ENCODE measurements at places on chromosomes 3 and 15.

GRCh38 chr3:150035301-150035779 is 64.6 kb upstream of the PFN2 start:
- no peak for DNase-seq

DNA sequence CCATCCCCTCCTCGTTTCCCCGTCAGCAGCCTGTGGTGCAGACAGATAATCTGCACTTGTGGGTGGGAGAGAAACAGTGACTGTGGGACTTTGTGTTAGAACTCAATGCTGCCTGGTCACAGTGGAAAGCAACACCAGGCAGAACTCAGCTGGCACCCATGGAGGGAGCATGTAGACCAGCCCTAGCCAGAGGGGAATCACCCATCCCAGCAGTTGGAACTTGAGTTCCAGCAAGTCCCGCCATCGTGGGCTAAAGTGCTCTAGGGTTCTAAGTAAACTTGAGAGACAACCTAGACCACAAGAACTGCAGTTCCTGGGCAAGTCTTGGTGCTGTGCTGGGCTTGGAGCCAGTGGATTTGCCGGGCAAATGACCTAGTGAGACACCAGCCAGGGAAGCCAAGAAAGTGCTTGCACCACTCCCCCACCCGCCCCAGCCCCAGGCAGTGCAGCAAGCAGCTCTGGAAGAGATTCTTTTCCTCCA is 24.4 kb downstream of the ISG20 start:
- peak; percentile 31 for DNase-seq

GRCh38 chr3:16349986-16350596 is 85.1 kb downstream of the OXNAD1 start:
- peak; percentile 57 for DNase-seq

DNA sequence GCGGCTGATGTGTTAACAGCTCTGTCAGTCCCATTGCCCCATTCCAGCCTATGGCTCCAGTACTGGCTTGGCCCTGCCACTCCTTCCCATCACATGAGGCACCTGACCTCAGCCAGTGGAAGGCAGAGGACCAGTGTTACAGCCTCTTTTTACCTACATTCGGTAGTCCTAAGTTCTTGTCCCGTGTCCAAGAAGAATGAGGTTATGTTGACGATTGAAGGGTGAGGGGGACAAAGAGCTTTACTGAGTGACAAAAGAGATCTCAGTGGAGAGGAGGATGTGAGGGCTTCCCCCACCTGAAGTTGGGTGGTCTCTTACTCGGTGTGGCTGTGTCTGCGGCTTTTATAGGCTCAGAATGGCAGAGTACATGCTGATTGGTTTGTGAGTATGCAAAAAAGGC is 7.3 kb upstream of the MPI start:
- DNase-seq: no peak

DNA sequence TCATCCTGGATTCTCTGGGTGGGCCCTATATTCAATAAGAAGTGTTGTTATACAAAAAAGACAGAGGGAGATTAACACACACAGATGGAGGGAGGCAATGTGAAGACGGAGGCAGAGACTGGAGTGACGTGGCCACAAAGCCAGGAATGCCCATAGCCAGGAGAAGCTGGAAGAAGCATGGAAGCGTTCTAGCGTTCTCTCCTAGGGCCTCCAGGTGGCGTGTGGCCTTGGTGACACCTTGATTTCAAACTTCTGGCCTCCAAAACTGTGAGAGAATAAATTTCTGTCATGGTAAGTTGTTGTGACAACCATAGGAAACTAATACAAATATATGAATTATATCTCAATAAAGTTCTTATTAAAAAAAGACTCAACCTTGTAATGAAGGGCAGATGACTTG is 21.3 kb downstream of the THBS1 start:
- DNase-seq: no peak

DNA sequence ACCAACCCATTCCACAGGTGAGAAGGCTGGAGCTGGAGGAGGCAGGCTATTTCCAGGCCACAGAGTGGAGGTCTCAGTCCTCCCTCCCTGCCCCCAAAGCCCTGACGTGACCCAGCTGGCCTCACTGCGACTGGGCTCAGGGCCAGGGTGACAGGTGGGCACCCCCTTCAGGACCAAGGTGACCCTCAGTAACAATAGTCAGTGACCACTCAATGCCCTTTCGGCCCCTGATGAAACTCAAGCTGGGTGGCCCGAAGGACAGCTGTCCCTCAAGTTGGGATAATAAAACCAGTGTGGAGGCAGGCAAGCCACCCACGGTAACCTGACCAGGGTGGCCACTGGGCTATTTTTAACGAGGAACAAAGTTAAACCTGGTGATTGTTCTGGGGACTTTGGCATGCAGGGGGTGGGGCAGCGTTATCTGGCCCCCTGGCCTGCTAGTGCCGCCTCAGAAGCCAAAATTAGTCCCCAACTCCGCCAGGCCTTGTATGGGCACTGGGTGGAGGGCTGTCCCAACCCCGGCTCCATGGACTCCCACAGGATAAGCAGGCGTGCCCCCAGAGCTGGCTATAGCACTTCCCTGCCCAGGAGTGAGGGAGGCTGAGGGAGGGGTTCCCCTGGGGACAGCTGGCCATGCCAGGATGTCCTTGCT is 1.1 kb downstream of the TNNC1 start:
- DNase-seq: no peak

GRCh38 chr3:10026084-10026890 is at the start of gene FANCD2:
Gene FANCD2 (plus strand): TSS chr3:10026437. CDS start chr3:10028658, 2,221 bp downstream.
- DNase-seq: peak; percentile 90

GRCh38 chr3:184788751-184789150 is 23.2 kb upstream of the VPS8 start:
- DNase-seq: peak; percentile 48

GRCh38 chr3:117131259-117131658 is 421.7 kb downstream of the TUSC7 start:
- DNase-seq: no peak

DNA sequence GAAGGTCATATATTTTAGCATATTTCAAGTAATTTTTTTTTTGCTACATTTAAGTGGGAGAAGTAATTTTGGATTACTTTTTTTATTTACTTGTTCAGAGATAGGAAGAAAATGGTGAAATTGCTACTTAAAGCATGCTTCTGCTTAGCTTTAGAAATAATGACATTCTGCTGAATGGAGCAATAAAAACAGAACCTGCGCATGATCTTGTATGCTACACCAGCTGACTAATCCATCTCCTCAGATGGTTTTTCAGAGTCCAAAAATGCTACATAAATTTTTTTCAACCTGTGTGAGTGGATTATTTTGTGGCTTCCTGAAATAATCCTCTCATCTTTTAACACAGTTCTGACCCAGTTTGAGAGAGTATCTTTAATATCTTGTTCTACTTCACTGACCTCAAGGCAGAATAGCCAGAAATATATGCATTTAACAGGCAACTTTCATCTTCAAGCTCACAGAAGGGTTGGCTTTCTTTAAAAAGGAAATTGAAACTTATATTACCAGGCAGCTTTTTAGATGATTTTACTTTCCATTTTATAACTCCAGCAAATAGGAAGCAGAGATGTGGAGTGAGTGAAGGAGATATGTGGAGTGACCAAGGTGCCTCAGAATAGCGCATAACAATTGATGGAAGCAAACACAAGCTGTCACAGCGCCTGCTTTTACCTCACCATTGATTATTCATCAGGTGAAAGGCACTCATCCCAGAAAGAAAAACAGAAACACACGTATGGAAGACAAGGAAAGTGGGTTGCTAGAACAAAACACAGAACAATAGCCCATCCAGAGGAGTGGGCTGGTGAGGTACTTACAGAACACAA is 136.6 kb downstream of the TGFBR2 start:
- no peak for DNase-seq

DNA sequence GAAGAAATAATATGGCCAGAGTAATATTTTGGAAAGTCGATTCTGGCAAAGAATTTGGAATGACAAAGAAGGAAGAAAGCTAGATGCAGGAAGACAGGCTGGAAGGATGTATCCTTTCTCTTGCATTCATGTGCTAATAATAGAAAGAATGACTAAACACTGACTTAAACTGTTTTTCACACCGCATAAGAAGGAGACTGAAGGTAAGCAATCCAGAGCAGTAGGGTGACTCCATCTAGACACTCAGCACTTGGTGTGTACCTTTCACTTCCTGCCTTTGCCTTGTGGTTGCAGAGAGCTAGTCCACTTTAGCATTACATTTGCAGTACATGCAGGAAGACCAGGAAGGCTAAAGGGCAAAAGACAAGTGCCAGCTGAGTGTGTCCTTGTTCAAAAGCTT is 234.6 kb downstream of the RBMS3 start:
- DNase-seq: peak; percentile 28

GRCh38 chr3:93931597-93932229 is 42.0 kb downstream of the PROS1 start:
- DNase-seq: no peak

- DNase-seq: no peak
These were observed 17.5 kb downstream of the PLA2G4F start for GRCh38 chr15:42138968-42139386.

DNA sequence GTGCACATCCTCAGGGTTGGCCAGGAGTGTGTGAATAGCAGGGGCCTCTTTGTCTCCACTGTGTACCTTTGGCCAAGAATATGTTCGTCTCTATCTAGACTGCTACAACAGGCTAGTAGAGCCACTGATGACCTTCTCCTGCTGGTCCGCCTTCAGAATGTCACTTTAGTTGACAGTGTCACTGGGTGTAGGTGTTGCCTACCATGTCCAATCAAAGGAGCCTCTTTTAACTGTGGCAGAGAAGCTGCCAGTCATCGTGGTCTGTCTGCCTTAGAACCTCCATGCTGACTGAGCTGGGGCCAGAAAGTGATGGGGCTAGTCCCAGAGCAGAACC is 40.1 kb downstream of the OXSR1 start:
- DNase-seq: no peak

GRCh38 chr15:65987100-65987499 is 117.8 kb downstream of the RAB11A start:
- DNase-seq: no peak

- DNase-seq: peak; percentile 85
These were observed 25.3 kb downstream of the LPP start for GRCh38 chr3:188179006-188179966.

DNA sequence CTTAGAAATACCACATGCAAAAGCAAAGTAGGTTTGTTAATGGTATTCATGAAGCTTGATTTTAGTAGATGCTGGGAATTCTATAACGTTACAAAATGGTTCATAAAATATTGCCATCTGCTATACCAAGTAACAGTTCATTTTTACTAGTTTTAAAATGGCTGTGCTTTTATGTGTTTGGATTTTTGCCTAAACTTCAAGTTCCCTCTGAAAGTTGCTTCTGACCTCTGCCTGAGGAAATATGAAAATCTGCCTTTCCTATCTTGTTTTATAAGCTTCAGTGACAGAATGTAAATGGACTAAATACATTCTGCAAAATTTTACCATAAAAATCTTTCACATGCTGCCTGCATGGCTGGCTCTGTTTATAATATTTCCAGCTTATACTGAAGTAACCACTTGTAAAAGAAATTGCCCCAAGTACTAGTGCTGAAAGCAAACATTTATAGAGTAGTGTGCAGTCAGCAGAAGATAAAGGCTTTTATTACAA is 560.7 kb upstream of the ROBO2 start:
- DNase-seq: no peak

DNA sequence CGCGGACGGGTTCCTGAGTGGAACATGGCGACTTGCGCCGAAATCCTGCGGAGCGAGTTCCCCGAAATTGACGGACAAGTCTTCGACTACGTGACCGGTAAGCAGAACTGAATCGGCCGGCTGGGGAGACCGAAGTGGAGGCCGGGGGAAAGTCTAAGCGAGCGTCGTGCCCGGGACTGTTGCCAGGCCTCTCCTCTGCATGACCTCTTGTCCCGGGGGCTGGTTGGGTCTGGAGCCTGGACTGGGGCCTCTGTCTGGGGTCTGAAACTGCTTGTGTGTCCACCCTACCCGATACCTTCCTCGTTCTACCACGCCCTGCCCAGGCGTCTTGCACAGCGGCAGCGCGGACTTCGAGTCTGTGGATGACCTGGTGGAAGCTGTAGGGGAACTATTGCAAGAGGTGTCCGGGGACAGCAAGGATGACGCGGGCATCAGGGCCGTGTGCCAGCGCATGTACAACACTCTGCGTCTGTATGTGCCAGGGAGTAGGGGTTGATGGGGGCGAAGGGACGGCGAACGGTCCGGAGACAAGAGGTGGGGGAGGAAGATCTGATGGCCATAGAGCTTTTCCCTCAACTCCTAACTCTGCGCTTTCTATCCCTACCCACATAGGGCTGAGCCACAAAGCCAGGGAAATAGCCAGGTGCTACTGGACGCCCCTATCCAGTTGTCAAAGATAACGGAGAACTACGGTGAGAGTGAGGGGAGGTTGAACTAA is at the start of gene ABCF3:
Gene ABCF3 (plus strand): TSS at position 16 of the 718 bp plus-strand sequence. CDS start 9 bp downstream, at position 25.
- peak; percentile 39 for DNase-seq

- DNase-seq: no peak
These were observed 15.6 kb downstream of the CYP19A1 start for GRCh38 chr15:51322621-51323296.

GRCh38 chr3:69309814-69310213 is 76.1 kb downstream of the FRMD4B start:
- no peak for DNase-seq

DNA sequence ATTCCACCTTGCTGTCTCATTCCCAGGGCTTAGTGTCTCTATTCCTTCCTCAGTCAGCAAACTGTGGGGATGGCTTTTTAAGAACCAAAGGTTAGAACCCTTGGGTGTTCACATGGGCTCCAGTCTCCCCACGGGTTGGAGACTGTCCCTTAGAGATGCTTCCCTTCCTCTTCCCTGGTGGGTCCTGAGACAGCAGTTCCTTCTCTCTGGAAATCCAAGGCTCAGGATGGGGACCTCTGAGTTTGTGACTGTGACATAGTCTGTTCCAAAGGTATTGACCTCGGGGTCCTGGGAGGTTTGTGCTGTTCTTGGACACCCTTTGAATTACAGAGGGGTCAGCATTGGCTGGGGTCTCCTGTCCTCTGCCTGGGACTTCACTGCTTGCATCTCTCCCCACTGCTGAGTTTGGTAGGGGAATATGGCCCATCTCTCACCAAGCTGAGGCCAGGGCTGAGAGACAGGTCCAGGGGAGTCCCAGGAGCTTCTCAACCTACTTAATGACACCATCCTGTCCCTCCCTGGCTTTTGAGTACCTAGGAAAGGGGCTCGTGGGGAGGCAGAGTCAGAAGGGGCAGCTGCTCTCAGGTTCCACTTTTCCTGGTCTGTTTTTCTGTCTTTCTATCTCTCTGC is 1.5 kb downstream of the GRM2 start:
- no peak for DNase-seq

- no peak for DNase-seq
These were observed 281.0 kb downstream of the OXSM start for GRCh38 chr3:26070854-26071253.

DNA sequence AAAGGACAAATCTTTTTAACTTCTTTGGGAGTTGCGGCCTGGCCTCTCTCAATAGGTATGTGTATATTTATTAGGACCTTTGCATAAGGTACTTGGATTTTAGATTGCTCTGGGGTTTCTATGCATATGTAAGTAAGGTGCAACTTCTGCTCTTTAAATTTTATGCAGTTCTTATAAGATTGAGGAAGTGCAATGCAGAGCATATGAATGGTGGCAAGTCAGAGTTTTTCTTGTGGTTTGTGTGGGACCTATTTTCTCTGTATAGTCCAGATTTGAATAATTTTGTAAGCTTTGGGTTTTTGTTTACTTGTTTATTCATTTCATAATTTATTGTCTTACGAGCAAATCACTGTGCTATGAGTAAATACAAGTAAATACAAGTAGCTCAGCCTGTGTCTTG is 101.5 kb downstream of the ATG7 start:
- no peak for DNase-seq

- DNase-seq: no peak
These were observed 127.1 kb downstream of the PTPRG start for GRCh38 chr3:61688307-61688984.

- DNase-seq: no peak
These were observed 26.5 kb downstream of the RTP1 start for GRCh38 chr3:187223799-187224198.

- no peak for DNase-seq
These were observed 119.6 kb downstream of the ARNT2 start for GRCh38 chr15:80523746-80524145.

- no peak for DNase-seq
These were observed 169.5 kb downstream of the TNIK start for GRCh38 chr3:171290680-171291079.
